Stimulated activated CD4-positive, alpha-beta T cell treated with anti-CD3 and anti-CD28 coated beads, Interleukin-12 subunit alpha, Interleukin-12 subunit beta, amount 100 ng/mL, for 48 hours (primary cell): ENCODE measurements at places on chromosomes 3 and 15.

DNA sequence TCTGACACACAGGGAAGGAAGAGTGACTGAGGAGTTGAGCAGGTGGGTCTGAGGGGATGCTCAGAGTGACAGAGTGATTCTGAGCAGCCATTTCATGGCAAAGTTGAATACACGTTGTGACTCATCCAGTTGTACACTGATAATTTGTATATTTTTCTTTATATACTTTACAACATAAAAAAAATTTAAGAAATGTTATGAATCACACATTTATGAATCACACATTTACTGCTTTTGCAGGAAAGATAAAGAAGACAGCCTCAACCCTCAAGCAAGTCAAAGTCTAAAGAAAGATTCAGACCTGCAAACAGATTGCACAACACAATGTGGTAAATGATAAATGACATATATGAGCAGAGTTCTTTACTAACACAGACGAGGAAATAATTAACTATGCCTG lies 21.0 kb upstream of the CHMP2B start:
- no peak for DNase-seq

DNA sequence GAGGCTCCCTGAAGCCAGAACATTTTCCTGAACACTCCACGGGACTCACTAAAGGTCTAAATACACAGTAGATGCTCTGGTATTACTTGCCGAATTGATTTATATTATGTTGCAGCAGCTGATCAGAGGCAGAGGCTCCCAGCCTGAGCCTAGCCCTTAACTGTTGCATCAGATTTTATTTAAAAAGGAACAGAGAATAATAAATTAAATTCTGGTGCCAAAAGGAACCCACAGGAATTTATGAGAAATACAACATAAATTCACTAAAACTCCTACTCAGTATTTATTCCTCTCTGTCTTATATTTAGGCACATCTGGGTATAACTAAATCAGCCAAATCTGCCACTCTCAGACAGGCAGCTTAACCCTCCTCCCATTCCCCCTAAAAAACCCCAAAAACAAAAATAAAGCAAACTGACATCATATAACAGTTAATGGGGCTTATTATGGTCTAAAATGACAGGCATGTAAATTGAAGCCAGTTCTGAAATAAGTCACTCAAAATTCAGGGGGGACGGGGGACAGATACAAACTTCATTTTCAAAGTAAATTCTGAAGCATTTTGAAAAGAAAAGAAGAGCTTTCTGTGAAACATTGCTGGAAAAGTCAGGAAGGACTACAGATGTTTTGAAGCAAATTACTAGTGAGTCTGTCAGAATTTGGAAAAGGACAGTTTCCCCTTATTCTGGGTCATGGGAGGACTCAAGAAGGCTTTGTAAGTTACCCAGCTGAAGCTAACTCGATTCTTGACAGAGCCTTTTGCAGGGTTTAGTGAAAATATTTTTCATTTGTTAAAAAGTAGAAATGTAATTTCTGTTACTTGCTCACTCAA lies 53.8 kb upstream of the CORO2B start:
- no peak for DNase-seq

- no peak for DNase-seq
Measured at GRCh38 chr3:73179601-73180000, 118.1 kb downstream of the EBLN2 start.

DNA sequence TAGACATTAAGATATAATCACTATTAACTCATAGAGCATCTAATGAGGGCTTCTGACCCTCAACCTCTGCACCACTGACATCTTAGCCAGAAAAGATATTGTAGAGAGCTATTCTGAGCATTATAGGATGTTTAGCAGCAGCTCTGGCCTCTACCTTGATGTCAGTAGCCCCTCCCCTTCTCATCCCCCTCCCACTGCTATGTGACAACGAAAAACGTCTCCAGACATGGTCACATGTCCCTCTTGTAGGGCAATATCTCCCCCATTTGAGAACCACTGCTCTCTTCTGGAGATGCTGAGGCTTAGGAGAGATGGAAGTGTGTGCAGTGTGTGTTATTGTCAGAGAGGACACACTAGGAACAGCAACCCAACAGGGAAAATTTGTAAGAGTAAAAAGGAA lies 242.3 kb downstream of the FEZF2 start:
- DNase-seq: no peak

DNA sequence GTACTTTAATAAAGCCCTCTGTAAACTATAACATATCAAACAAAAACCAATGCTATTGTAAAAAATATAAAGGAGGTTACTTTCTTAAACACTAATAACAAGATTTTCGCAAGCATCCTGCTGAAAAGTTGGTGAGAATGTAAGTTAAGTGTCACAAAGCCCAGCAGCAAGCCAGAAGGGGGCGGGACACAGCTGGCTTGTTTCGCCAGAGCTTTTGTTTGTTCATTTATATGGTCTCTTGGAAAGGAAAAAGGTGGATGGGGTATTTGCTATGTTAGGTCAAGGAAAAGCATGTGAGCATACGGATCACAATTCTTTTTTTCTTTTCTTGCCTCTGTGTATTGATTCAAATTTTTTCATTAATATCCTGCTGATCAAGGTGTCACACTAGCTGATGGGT lies 59.9 kb downstream of the HACD2 start:
- no peak for DNase-seq

DNA sequence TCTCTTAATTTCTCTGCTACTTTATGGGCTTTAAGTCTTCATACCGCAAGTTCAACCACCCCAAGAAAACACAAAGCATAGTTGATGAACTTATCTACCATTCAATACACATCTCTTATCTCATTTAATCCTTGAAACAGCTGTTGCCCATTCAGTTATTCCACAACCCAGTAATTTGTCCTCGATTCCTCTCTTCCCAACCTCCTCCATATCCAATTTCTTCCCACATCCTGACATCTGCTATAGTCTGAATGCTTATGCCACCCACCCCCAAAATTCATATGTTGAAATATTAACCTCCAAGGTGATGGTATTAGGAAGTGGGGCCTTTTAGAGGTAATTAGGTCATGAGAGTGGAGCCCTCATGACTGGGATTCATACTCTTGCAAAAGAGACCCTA lies 345.4 kb downstream of the ERC2 start:
- no peak for DNase-seq

DNA sequence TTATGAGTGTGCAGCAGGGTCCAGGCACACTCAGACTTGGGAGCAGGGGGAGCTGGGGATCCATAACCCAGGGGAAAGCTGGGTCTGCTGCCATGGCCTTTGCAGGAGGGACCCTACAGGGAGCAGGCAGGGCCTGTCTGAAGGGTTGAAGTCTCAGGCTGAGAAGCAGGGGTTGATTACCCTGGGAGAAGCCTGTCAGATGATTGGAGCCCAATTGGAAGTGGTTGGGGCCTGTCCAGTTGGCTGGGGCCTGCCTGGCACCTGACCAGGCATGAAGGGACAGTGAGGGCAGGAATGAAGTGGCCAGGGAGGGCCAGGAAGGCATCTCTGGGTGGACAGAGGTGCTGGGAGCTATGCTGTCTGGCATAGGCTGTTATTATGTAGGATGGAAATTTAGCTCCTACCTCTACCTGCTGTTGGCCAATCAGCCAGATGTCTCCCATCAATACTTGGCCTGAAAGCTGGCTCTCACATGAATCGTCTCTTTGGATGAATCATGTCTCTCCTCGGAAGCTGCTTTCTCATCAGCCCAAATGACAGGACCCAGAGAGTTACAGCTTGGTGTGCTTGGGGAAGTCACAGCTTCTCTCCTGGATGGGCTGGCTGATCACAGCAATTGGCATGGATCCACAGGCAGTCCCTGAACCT lies 27.4 kb upstream of the SLCO2A1 start:
- no peak for DNase-seq

DNA sequence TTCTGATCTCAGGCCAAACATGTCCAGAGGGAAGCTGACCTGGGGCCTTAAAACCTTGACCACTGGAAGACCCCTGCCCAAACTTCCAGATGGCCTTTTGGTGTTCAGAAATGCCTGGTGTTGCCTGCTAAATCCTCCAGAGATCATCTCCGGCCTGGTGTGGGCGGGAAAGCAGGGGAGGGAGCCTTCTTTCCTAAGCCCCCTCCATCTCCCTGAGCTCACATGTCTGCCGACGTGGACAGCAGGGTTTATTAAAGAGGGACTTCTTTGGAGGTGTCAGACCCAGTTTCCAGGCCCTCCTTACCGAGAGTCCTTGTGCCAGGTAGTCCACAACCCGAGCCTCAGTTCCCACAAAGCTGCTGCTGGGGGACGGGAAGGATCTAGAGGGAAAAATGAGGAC lies 55.9 kb upstream of the SLC6A1 start:
- no peak for DNase-seq

- no peak for DNase-seq
Measured at GRCh38 chr3:143856252-143856970, 8.1 kb upstream of the SLC9A9 start.

DNA sequence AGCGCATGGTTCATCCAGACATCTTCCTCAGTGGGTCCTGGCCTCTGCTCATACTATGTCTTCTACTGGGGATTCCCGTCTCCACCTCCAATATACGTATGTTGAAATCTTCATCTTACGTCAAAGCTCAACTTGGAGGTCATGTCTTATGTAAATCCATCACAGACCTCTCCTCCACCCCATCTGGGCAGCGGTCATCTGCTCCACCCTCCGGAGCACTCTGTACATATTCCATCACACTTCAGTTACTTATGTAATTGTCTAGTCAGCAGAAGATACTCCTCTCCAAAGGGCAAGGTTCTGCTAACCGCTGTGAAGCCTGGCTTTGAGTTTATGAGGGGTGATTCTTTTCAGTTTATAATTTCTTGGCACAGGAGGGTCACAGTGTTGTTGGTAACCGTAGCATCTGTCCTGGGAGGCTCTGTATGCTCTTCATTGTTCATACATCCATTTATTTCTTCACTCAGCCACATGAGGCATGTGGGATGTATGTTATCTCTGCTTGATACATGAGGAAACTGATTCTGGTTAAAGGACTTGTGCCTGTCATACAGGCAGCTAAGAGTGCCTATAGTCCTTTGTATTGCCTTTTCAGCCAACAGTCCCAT lies 22.1 kb downstream of the MAP2K1 start:
- DNase-seq: no peak

DNA sequence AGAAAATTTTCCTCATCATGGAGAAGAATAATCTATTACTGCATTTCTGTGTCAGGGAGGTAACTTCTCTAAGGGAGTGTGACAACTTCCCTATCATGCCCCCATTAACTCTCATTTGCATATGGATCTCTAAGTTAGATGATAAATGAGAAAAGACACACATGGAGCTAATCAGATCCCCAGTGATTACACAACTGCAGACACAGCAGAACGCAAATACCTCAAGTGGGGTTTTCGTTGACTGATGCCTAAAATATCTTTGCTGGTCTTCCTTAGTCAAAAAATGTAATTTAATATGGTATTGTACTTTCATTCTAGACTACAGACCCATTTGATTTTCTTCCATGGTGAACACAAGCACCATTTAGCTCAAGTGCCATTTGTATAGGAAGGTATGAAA lies 630.5 kb downstream of the TBL1XR1 start:
- no peak for DNase-seq

DNA sequence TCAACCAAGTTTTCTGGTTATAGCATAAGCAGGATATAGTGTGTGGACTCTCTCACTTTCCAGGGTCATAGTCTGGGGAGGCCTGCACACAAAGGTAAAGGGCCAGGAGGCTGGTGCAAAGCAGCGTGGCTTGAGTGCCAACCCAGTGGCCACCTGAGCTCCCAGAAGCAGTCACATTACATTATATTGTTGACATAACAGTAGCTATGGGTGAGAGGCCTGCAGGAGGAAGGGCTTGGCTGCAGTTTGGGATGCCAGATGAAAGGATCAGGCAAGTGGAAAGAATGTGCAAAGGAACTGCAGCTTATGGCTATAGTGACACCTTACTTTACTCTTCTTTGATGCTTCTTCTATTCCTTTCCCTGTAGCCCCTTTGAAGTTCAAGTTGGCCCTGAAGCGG lies 96.5 kb downstream of the FLNB start:
- no peak for DNase-seq

DNA sequence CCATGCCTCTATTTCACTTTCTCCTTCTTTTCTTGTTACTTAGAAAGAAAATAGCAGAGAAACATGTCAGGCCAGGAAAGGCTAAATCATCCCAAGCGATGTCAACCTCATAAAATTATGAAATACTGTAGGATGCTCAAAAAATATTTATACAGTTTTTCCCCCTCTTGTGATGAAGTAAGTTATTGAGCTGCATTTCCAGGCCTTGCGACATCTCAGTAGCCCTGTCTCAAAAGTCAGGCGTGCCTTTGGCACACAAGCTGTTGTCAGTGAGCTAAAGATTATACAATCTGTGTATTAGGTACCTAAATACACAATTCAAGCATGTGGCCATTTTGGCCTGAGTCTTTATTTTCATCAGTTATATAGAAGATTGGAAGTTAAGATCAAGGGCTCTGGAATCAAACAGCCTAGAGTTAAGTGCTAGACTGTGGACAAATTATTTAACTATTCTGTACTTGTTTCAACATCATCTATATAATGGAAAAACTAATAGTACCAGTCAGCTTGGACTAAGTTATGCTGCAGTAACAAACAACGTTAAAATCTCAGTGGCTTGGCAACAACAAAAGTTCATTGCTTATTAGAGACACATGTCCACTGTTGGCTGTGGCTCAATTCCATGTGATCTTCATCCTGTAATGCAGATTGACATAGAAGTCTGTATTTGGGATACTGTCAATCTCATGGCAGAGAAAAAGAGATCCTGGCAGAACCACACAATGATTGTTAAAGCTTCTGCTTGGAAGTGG lies 406.4 kb upstream of the PROK2 start:
- DNase-seq: no peak

DNA sequence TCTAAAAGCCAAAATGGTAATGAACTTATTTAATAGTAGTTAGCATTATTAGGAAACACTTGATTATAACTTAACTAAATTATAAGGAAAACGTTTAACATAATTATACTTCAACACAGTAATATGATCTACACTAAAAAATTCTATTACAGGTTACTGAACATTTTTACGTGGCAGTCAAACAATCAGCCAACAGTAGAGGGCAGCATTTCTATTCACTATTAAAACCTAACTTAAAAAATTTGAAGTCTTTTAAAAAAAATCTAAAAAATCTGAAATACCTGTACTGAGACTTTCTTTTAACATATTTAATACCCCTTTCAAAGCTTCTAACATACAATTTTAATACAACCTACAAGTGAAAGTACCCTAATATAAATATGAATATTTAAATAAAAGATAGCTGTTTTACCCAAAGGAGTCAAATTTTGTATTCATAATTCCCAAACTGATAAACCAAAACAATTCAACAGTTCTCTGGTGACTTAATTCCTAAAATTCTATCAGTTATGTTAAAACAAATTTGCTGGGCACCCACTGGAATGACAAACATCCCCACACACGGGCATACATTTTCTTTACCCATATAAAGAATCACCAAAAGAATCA lies 41.5 kb downstream of the DLG1 start:
- DNase-seq: no peak
